NCI-H1694 (cell line): ENCODE measurements at places on chromosomes 2 and 18.

- no peak for DNase-seq
These were observed 3.4 kb upstream of the ASNSD1 start for GRCh38 chr2:189657867-189658266.

DNA sequence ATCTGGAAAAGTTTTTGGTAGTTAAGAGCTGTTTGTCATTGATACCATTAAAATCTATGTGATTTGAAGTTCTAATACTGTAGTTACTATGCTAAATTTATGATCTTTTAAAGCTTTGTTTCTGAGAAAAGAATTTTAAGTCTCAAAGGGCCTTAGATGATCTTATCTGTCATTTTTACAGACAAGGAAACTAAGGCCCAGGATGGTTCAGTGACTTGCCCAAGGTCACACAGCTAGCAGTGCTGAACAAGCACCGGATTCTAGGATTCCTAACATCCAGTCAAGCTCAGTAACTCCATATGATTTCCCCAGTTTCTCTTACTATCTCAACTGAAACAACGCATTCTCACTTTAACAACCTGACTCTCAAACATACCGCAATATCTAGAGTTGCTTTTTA lies 37.7 kb downstream of the PELI1 start:
- no peak for DNase-seq

GRCh38 chr2:111219285-111219684 lies 98.6 kb downstream of the BCL2L11 start:
- no peak for DNase-seq

- no peak for DNase-seq
These were observed 283.1 kb downstream of the CPS1 start for GRCh38 chr2:210839450-210839849.

DNA sequence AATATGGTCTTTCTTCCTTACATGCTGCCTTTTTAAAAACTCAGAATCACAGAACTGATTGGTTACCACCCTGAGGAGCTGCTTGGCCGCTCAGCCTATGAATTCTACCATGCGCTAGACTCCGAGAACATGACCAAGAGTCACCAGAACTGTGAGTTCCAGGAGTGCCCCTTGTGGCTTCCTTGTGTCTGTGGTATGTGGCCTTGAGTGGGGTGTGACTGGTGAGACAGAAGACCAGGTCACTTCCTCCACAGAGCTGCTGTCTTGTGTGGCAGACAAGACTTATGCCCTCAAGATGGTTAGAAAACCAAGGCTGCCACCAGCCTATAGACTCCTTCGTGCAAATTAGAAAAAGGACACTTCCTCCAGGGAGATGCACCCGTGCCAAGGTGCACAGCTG lies 72.6 kb downstream of the EPAS1 start:
- DNase-seq = no peak

- no peak for DNase-seq
These were observed 864 bp upstream of the MYL12A start for GRCh38 chr18:3246635-3247239.

- no peak for DNase-seq
These were observed 163.7 kb upstream of the NDUFV2 start for GRCh38 chr18:8938817-8939216.

GRCh38 chr18:48852794-48853193 lies 98.0 kb downstream of the SMAD7 start:
- no peak for DNase-seq

GRCh38 chr18:9643549-9643948 lies 29.2 kb upstream of the PPP4R1 start:
- DNase-seq = no peak

- no peak for DNase-seq
These were observed 1655.3 kb upstream of the ACVR2A start for GRCh38 chr2:146189541-146189940.

DNA sequence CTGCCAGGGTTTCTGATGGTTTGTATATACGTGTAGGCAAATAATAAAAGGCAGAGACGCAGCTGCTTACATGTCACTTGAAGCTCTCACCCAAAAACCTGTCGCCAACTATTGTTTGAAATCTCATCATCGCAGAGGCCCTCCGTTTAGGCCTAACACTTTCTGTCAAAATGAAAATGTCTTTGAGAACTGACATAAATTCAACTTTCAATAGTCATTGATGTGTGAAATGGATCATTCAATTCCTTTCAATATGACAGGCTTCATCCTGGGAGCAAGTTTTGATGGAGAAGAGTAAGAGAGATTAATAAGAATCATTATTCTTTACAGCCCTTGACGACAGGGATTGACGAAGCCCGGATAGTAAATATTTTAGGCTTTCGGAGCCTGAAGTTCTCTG lies 2.7 kb downstream of the ACTG2 start:
- DNase-seq = no peak

DNA sequence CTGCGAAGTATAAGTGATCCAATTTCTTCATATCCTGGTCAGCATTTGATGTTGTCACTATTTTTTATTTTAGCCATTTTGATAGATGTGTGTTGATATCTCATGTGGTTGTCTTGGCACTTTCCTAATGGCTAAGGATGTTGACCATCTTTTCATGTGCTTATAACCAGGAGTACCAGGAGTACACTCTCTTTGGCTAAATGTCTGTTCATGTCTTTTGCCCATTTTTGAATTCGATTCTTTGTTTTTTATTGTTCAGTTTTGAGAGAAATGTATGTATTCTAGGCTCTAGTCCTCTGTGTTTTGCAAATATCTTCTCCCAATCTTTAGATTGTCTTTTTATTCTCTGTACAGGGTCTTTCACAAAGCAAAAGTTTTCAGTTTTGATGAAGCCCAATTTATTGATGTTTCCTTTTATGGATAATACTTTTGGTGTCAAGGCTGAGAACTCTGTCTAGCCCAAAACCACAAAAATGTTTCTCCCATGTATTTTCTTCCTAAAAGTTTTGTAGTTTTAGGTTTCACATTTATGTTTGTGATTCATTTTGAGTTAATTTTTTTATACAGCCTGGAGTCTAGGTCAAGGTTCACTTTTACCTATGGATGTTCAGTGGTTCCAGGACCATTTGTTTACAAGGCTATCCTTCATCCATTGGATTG lies 65.4 kb downstream of the SDC1 start:
- no peak for DNase-seq

DNA sequence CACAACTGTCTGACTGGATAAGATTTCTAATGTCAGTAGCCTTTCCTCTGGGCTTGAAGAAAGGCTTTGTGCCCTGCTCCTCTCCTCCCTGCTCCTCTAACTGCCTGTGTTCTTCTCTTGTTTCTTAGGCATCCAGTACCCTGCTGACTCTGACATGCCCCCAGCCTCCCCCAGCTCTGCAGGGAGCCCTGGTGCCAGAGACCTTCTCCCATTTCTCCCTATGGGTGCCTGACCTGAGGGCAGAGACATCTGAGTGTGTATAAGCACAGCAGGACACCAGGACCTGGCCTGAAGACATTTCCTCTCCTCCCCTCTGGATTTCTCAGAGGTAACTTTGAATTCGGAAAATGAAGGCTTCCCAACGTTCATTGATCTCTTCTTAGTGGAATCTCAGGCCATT lies 23.6 kb downstream of the RNF144A start:
- DNase-seq = no peak
